D341Med (cell line): ENCODE measurements at places on chromosomes 3 and 15.

- no peak for DNase-seq
These were observed 49.1 kb downstream of the CYP19A1 start for GRCh38 chr15:51289290-51289689.

DNA sequence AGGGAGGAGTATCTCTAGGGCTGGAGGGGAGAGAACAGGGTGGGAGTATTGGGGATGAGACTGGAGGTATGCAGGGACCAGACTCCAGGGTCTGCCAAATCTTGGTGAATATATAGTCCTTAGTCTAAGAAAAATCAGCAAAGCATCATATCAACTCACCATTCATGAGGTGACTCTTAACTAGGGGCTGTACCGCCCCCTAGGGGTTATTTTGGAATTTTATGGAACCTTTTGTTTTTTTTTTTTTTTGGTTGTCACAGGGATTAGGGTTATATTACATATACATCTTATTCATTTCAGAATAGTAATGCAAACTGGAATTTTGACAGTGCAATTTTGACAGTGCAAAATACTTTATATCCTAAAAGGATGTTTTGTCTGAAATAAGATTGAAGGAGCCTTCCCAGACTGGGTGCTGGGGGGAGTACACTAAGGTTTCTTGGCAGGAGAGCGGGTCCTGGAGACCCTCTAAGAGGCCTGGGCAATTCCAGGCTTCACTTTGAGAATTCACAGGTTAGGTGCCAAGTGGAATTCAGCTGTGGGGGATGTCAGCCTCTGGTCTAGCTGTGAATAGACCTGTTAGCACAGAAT lies 7.5 kb downstream of the CMTM7 start:
- no peak for DNase-seq

DNA sequence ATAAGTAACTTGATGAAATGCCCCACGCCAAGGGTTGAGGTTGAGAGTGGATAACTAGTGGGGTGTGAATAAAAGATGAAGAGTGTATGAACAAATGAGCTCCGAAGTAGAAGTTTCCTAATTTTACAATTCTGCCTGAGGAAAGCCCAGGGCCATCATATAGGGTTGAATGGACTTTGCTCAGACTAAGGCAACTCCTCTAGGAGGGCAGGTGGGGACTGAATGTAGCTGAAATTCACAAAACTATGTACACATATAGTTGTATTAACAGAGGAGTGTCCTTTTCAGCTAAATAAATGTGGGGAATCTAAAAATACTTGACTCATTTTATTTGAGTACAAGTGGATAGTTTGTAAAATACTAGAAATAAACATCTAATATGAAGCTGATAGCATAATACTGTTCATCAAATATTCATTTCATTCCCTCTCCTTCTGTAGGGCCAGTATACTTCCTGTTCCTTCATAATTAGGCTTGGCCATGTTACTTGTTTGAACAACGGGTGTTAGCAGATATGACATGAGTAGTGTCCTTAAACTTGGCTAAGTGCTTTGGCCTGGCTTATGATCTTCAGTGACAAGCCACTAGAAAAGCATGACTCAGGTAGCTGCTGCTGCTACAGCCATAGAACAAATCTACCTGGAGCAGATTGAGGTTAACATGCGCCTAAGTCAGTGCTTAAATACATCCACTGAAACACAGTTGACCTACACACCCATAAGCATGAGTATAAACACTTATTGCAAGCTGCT lies 26.5 kb downstream of the PLSCR1 start:
- no peak for DNase-seq

GRCh38 chr15:26394801-26395200 lies 378.1 kb downstream of the GABRB3 start:
- DNase-seq, result no peak

GRCh38 chr3:74506246-74506645 lies 108.2 kb downstream of the CNTN3 start:
- no peak for DNase-seq

DNA sequence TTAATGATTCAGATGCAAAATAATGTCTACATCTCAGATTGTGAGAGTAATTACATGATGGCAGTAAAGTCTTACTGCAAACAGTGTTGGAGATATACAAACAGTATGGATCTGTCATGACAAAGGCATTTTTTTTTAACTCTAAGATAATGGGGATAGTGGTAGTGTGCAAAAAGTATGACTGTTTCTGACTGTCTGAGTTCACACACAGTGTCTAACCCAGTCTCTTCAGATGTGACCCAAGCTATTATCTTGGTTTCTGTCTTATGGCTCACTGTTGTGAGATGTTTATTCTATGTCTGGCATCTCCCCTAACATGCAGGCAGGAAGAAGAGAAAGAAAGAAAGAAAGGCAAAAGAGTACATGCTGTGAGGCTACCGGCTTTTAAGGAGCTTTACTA lies 17.0 kb downstream of the RPL39L start:
- no peak for DNase-seq

- no peak for DNase-seq
These were observed 79.8 kb upstream of the HRH1 start for GRCh38 chr3:11074451-11074850.

GRCh38 chr3:183541738-183542137 lies 13.8 kb downstream of the KLHL6 start:
- no peak for DNase-seq

GRCh38 chr3:149647285-149647684 lies 10.5 kb downstream of the WWTR1 start:
- no peak for DNase-seq

GRCh38 chr3:99919694-99920093 lies 102.0 kb downstream of the CMSS1 start:
- DNase-seq, result no peak

DNA sequence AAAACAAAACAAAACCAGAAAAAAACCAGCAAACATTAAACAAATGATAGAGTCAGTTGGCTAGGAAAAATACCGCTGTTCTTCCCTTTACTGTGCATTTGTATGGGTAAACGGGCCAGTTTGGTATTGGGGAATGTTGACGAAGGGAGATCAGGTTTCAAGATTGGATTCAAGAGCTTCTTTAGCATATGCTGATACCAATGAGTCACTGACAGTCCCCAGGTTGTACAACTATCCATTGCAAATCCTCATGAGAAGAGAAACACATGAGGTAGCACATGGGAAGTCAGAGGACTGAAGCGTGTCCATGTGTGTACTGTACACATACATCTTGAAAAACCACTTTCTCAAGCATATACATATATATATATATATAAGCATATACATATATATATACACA lies 25.6 kb downstream of the TIGIT start:
- no peak for DNase-seq

DNA sequence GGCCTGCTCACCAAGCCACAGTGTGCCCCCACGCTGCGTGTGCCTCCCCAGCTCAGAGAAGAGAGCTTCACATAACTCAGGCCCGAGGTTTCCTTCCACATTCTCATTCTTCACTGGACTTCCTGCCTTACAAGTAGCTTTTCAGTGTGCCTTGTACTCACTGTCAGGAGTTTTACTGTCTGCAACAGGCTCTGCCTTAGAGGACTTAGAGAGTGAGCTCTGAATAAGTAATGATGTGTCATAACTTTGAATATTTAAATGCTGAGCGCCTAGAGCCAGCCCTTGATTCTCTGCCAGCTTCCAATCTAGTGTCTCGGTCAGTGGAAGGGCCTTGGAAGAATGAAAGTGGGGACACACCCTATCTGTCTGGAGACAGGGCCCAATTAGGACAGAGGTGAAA lies 41.8 kb downstream of the ITGB5 start:
- no peak for DNase-seq

- no peak for DNase-seq
These were observed 27.4 kb downstream of the MAP6D1 start for GRCh38 chr3:183797996-183798395.

- DNase-seq, result no peak
These were observed 13.7 kb downstream of the MAP6D1 start for GRCh38 chr3:183811638-183812037.

DNA sequence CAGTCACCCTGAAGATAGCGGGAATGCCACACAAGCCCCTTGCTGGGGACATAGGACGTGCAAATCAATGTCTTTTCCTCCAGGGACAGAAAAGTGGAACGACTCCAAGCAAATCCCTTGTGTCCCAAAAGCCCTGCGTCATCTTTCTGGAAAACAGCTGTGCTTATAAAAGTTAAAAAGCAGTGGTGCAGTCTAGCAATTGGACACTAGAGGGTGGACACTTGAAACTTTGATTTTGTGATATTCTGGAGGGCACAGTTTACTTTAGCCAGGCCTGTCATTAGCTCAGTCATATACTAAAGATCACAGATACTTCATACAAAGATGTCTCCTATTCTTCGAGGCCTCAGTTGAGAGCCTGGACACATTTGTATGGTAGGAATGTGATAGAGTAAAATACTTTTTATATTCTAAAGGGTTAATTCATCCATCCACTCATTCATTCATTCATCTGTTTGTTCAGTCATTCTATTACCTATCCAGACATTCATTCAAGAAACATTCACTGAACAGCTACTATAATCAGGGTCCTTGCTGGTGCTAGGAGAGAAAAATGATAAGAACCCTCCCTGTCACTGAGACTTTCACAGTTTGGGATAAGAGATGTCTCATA lies 63.8 kb upstream of the ANKRD34C start:
- no peak for DNase-seq

DNA sequence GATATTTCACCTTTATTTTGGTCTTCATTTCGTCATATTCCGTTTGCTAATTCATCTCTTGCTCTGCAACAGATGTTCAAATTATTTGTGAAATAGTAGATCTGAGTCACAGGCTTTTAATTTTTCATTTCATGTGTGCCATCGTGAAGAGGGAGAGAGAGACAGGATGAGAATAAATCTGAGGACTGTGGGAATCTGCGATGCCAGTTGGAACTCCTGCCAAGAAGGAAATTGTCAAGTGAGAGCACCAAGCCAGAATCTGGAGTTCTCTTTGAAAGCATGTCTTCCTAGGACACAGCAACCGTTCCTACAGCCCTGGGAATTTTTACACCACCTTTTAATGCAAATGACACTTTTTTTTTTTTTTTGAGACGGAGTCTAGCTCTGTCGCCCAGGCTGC lies 48.8 kb downstream of the NSMCE3 start:
- DNase-seq, result no peak

GRCh38 chr15:39820050-39820602 lies 37.5 kb upstream of the FSIP1 start:
- DNase-seq, result no peak

DNA sequence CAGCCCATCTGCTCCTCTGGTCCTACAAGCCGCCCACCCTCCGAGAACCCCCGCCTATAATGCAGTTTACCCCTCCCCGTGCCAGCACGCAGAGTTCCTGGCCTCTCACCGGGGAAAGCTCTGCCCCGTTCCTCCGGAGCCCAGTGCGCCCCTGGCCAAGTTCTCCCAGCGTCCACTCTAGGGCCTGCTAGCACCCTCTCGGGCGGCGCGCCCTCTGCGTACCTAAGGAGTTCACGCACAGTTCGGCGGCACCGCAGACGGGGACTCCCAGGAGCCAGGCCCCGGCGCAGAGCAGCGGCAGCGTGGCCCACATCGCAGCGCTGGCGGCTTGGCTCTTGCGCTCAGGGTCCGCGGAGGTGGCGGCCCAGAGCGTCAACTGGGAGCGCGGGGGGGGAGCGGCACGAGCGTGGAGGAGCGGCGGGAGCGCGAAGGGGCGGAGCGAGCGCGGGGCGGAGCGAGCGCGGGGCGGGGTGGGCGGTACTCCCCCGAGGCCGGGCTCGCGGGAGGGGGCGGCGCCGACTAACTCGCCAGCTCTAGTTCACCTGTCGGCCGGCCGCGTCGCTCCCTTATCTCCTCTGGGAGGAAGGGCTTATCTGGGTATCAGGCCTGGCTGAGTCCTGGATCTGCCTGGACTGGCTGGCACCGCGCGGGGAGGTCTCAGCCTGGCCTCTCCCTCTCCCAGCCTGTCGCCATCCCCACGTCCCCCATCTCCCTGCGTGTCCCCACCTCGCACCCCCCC lies at the start of gene CTSH:
TSS of gene CTSH (minus strand) at position 378 of the 739 bp plus-strand sequence. CDS start at position 313, 65 bp downstream.
- DNase-seq, result peak; percentile 92

DNA sequence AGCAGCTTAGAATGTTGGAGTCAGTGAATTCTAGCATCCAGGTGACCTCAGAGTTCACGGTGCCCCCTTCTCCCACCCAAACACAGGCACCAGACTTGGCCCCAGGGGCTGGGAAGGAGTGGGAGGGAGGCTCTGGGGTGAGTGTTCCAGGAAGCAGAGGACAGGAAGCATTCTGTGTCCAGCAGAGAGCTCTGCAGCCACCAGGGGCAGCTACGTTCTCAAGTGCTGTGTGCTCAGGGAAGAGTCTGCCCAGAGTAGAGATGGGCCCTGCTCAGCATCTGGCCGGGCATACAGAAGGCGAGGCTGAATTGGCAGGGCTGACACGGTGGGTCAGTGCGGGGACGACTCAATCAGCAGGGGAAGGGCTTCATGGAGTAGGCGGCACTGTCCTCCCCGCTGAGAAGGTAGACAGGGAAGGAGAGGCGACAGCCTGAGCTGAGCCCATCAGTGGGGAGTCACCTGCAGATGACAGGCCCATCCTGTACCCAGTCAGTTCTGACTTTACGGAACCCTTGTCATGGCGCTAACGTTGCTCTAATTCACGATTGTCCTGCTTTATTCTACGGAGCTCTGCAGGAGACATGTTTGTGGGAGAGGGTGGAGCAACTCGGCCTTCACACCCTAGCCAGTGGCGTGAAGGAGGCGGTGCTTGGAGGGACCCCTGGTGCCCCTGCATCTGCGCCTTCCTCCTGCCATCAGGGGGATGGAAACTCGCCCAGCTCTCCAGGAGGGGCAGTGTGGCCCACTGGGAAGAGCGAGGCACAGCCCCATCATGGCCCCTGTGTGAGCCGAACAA lies 82.2 kb downstream of the C3orf70 start:
- DNase-seq, result no peak

DNA sequence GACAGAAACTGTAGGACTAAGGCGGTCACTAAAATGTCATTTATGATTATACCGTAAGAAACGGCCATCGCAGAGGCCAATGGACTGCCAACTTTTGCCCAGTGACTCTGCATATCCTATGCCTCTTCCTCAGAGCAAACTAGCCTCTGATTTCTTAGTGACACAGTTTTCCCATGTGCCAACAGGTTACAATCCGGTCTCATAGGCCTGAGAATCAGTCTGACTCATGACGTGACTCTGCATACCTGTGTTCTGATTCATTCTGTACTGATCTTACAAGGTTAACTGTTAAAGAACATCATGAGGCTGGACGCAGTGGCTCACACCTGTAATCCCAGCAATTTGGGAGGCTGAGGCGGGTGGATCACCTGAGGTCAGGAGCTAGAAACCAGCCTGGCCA lies 17.8 kb downstream of the RUBCN start:
- no peak for DNase-seq

GRCh38 chr15:68471541-68471940 lies 39.6 kb upstream of the ITGA11 start:
- DNase-seq, result no peak

GRCh38 chr3:188914552-188914951 lies 257.2 kb upstream of the TPRG1 start:
- DNase-seq, result no peak

DNA sequence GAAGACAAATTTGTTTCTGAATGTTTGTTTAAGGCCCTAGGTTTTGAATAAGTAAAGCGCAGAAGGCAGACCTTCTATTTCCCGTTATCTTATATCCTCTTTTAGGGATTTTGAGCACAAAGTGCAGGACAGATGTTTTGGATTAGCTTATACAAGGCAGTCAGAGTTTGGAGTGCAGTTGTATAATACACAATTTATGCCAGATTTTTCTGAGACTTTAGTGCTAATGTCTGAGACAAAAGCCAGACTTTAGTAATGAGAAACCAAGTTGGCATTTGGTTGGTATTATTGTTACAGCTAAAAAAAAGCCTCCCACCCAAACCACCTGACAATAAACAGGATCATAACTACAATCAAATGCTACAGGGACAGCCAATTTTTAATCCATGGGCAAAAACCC lies 309.9 kb upstream of the SATB1 start:
- DNase-seq, result no peak
